HT1080 (cell line): ENCODE measurements at places on chromosomes 13 and 19.

DNA sequence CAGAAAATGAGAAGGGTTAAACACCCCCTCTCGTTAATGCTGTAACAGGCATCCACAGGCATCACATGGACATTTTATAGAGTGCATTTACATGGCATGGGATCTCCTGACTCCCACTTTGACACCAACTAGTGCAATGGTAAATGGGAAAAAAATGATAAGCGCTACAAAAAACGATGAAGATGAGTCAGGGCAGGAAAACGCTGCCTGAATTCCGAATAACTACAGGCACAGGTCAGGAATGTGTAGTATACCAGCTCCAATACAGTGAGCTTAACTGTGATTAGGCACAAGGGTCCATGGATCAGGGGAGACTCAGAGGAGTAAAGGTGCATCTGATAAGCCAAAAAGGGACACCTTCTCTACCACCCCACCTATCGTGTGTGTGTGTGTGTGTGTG lies 223.6 kb downstream of the FOXO1 start:
- DNase-seq = peak; percentile 49

DNA sequence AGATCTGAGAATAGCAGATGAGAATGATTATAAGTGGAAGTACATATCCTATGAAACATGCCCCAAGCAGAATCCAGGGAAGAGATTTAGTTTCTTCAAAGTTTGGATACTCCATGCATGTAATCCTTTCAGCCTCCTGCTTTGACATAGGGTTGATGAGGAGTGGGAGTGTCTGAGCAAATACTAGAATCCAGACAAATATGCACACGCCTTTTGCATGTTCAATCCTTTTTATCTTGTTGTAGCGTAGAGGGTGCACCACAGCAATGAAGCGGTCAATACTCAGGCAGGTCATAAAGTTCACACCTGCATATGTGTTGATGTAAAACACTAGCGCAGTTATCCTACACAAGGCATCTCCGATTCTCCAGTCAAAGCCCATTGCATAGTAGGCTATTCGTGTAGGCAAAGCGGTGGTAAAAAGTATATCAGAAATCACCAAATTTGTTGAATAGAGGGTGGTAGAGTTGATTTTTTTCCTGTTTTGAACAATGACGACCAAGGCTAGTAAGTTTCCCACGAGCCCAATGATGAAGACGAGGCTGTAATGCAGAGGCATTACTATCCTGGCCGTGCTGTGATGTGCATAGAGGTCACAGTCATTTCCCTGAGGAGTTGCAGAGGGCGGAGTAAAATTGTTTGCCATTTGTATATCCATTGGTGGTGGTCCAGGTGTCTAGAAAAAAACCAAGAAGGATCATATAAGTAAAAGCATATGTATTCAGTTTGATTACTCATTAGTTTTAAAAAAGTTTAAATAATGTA lies 11.5 kb downstream of the GPR183 start:
- DNase-seq = no peak

GRCh38 chr13:97221046-97221445 lies 1.1 kb upstream of the MBNL2 start:
- no peak for DNase-seq

- DNase-seq = no peak
These were observed 807 bp downstream of the PGLYRP1 start for GRCh38 chr19:46022061-46022430.
